A549 (cell line): ENCODE measurements at places on chromosomes 6 and 20.
A peak's percentile ranks its signal among the peaks of the same experiment; 100 is the strongest.

GRCh38 chr6:129785047-129785755, 75.2 kb upstream of the ARHGAP18 start:
- DNase-seq, result no peak

- DNase-seq, result no peak
Observed at GRCh38 chr6:169160855-169161560, 92.6 kb downstream of the THBS2 start.

GRCh38 chr6:41901882-41902519, 6.8 kb upstream of the USP49 start:
- no peak for DNase-seq

DNA sequence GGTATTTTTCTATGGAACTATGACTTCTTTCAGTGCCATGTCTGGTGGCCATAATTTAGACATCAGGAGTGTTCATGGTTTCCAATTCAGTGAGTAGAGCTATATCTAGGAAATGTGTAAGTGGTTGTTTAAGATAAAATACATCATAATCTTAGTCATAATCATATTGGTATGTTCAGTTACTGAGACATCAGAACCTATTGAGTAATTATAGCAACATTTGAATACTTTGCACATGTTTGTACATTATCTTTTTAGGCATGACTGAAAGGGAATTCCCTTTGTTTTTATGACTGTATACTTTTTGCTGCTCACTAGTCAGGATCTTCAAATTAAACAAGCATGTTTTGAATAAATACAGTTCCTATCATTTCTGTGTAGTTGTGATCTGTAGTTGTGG, 64.0 kb downstream of the STXBP5 start:
- DNase-seq, result no peak

- DNase-seq, result no peak
Observed at GRCh38 chr6:43216200-43216599, 13.1 kb downstream of the DNPH1 start.

GRCh38 chr20:33993576-33994221, at the start of gene RALY:
Gene RALY (plus strand): TSS chr20:33993911. CDS start chr20:34072075, 78,164 bp downstream.
- peak; percentile 61 for DNase-seq

DNA sequence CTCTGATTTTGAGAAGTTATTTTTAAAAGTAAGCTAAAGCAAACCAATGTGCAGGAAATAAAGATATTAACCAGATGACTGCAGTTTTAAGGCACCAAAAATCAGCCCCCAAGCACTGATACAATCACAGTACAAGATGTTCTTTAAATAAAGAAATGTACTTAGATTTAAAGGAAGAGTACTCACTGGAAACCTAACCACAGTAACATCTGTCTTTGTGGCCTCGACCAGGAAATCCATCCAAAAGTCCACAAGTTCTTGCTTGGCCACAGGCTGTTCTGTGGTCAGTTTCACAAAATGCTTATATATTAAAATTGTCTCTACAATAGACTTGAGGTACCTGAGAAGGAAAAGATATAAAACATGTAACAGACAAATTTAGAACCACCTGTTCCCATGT, 105.9 kb upstream of the MAP7 start:
- no peak for DNase-seq

DNA sequence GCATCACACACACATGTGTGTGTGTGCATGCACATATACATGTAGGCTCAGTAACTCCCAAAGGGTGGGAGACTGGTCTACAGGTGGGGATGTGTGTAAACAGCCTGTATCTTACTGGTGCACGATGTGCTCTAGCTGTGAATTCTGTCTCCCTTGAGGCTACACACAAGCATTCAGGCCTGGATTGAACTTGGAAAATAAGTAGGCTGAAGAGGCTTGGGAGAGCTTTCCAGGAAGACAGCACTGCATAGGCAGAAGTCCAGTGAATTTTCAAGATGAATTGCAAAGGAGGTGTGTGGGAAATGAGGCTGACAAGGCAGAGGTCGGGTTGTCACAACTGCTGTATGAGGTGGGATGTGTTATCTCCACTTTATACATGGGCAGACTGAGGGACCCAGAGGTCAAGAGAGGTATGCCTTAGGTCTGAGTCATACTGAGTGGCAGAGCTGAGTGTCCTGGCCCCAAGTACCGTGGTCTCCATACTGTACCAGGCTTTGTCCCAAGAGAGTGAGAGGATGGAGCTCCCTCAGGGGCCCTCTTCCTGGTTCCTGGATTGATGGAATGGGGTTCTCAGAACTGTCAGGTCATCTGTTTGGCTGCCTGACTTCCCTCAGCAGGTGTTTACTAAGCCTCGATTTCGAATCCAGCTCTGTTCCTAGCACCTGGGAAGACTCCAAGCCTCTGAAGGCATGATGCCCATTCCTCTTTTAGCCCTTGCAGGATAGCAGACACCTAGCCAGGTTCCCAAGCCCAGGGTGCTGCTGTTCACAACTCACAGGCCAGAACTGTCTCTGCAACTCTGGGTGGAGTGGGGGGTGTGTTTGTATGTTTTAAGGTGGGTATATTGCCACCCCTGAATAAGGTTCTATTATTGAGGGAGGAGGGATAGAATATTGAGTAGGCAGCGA, 14.4 kb downstream of the SNPH start:
- no peak for DNase-seq

GRCh38 chr6:163605385-163606097, 191.0 kb downstream of the QKI start:
- DNase-seq, result no peak

DNA sequence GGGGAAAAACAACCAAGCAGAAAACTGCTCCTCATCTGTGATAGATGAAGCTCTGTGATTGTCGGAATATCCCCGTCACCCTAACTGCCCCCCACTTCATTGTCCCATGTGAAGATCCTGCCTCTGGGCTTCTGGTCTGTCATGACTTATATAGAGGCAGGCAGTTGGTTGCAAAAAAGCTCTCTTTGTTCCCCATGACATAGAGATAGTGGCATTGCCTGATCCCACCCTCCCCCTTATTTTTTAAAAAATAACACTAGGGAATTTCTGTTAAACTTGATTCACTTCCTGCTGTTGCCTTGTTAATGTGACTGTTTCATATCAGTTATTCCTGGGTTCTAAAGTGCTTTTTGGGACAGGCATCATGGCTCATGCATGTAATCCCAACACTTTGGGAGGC, 203.1 kb downstream of the JARID2 start:
- no peak for DNase-seq

DNA sequence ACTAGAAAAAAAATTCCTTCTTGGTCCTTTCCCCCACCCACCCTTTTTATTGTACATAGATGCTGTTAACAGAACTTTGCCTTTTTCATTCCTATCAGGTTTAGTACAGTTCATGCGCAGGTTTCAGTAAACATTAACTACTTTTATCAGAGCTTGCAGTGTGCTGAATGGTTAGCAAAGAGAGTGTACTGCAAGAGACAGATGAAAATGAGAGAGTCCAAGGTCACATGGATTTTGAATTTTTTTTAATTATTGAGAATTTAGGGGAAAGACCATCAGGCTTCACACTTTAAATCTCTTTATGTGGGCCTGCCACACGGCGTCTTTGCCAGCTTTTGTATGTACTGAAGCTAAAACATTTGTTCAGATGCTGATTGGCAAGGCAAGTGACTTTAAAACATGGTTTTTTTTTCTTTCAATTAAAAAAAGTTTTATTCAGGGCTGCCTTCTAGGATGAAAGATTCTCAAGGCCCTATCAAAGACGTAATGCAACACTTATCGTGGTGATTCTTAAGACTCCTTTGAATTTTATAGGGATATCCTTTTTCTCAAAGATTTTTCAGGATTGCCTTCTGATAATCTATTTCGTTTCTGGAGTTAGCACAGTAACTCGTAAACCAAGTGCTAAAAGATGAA, 32.2 kb downstream of the RREB1 start:
- DNase-seq, result no peak

- no peak for DNase-seq
Observed at GRCh38 chr6:108302386-108302785, 7.5 kb downstream of the AFG1L start.

- DNase-seq, result no peak
Observed at GRCh38 chr20:36040571-36040970, 72.2 kb downstream of the CNBD2 start.

DNA sequence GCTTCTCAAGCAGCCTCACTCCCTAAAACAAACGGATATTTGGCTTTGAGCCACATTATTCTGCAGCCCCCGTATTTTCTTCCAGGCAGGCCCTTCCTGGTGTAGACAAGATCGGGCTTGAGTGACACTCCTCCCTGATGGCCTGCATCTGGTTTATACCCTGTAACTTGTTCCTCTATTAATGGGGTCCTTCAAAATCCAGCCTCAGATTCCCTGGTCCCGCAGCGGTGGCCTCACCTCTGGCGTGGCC, 375 bp upstream of the TMEM14C start:
- no peak for DNase-seq

- no peak for DNase-seq
Observed at GRCh38 chr6:402901-403658, 11.5 kb downstream of the IRF4 start.

DNA sequence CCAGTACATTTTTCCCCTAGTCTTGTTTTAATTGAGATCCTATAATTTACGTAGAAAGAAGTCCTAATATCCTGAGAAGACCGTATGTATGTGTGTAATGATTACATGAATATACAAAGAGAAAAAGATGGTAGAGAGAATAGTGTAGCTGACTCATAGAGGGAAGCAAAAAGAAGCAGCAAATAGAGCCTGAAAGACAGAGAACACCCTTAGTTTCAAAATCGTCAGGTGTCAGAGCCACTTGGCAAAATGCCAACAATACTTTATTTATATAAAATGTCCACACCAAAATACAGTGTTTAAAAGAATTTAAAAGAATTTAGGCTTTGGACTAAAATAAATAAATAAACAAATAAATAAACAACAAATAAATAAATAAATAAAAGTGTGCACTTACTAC, 1414.1 kb upstream of the EYS start:
- DNase-seq, result no peak
